Karpas-422 (cell line): ENCODE measurements at places on chromosomes 12 and 14. TPM values are rescaled to one million over a fixed set of nuclear protein-coding genes. Genes with fewer than 3 reads are reported as not detected.

- H3K36me3 ChIP-seq, result no peaks in the 10 kb centered on the region
- DNase-seq, result no peak
- no peaks in the 10 kb centered on the region for H3K4me1 ChIP-seq
- no peaks in the 10 kb centered on the region for H3K27me3 ChIP-seq
- no peak overlapping the region for H3K4me3 ChIP-seq
- no peak overlapping the region for H3K27ac ChIP-seq
These were observed 197.9 kb downstream of the SUDS3 start for GRCh38 chr12:118574288-118574687.

GRCh38 chr12:132872975-132873421 is 14.4 kb downstream of the CHFR start:
- no peak overlapping the region for H3K27ac ChIP-seq
- H3K36me3 ChIP-seq, result no peaks in the 10 kb centered on the region
- no peak for DNase-seq
- H3K4me1 ChIP-seq, result no peaks in the 10 kb centered on the region
- H3K4me3 ChIP-seq, result no peak overlapping the region

GRCh38 chr12:124673801-124674617 is 106.6 kb upstream of the NCOR2 start:
- no peaks in the 10 kb centered on the region for H3K27me3 ChIP-seq
- H3K36me3 ChIP-seq, result no peaks in the 10 kb centered on the region
- H3K4me1 ChIP-seq, result 0 out of 2 replicates have a peak, but pooled peaks cover 2% of the 10 kb centered on the region

DNA sequence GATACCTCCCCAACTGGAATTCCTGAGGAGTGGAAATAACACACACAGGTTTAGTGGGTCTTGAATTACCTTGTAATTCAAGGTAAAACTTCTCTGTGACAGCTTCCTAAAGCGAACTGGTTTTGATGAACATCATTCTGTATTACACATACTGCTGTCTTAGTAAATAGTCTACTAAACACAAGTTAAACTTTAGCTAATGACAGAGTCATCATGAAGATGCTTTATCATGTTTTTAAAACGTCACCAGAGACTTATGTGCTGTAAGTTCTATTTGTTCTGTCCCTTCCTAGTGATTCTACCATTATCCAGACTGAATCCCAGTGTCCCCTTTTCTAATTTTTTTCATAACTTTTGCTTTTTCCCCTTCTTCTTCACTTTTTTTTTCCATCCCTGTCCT is 11.6 kb upstream of the GXYLT1 start:
- H3K4me1 ChIP-seq, result peaks cover 24% of the 10 kb centered on the region
- no peak for DNase-seq
- no peaks in the 10 kb centered on the region for H3K27me3 ChIP-seq
- H3K4me3 ChIP-seq, result no peak overlapping the region

DNA sequence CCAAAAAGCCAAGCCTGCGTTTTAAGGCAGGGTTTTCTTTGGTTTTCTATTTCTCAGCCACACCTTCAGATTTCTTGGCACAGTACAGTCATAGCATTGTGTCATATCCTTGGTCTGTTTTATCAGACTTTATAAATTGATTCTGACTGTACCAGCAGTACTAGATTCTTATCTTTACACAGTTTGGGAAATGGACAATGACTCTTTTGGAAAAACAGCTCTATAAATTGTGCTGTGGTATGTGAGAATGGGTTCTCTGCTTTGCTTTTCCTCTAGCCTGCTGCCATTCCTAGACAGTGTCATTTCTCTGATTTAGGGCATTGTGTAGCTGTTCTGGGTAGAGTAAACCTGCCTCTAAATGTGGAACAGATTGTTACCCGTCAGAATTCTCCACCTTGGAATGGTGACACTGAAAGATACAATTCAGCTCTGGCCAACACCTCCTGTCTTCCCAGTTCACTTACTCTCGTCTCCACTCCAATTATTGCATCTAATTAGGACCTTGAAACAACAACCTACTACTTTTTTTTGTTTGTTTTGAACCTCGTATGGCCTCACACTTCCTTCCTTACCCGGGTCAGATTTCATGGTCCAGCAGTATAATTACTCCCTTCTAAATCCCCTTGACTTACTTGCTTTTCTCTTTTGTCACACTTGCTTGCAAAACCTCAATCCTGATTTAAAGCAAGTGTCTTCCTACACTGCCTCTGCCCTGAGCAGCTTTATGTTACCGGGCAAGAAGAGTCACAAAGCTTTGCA is 226.3 kb downstream of the ERC1 start:
- peaks cover 17% of the 10 kb centered on the region for H3K4me1 ChIP-seq
- H3K27me3 ChIP-seq, result no peaks in the 10 kb centered on the region
- H3K4me3 ChIP-seq, result no peak overlapping the region

Gene PLEKHD1
- total RNA-seq, result 0.41 TPM in 1 of 2 replicates, not detected in the other

GRCh38 chr14:100604709-100605108 is 17.5 kb upstream of the BEGAIN start:
- H3K27me3 ChIP-seq, result 0 out of 2 replicates have a peak, but pooled peaks cover 2% of the 10 kb centered on the region
- no peaks in the 10 kb centered on the region for H3K36me3 ChIP-seq
- no peaks in the 10 kb centered on the region for H3K4me1 ChIP-seq

Gene POLE2
- 21.0 and 51.0 TPM in 2 replicates for total RNA-seq

DNA sequence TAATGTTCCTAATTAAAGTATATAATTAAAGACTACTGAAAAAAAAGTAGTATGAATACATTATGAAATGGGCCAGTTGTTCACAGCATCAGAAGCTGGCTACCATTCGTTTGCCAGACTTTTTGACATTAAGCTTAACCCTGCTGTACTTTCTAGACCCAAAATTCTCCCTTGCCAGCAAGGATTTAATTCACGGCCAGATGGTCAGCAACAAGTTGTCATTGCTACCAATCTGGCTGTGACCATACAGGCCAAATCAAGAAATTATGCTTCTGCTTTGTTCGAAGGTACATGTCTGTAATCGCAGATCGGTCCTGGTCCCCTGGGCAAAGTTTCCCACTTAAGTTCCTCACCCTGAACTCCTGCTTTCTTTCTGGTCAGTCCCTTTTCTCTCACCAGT is 217.7 kb upstream of the ATXN7L3B start:
- no peak for DNase-seq
- no peak overlapping the region for H3K4me3 ChIP-seq
- H3K36me3 ChIP-seq, result no peaks in the 10 kb centered on the region
- no peak overlapping the region for H3K27ac ChIP-seq
- H3K27me3 ChIP-seq, result no peaks in the 10 kb centered on the region

Gene CMTM5
- total RNA-seq, result not detected in 2 replicates

GRCh38 chr12:122312926-122313325 is 46.6 kb upstream of the VPS33A start:
- no peak overlapping the region for H3K4me3 ChIP-seq
- no peaks in the 10 kb centered on the region for H3K27me3 ChIP-seq
- peaks cover 22% of the 10 kb centered on the region for H3K4me1 ChIP-seq
- H3K27ac ChIP-seq, result no peak overlapping the region
- no peaks in the 10 kb centered on the region for H3K36me3 ChIP-seq
- no peak for DNase-seq

Gene CLEC4C
- total RNA-seq, result not detected in 2 replicates

DNA sequence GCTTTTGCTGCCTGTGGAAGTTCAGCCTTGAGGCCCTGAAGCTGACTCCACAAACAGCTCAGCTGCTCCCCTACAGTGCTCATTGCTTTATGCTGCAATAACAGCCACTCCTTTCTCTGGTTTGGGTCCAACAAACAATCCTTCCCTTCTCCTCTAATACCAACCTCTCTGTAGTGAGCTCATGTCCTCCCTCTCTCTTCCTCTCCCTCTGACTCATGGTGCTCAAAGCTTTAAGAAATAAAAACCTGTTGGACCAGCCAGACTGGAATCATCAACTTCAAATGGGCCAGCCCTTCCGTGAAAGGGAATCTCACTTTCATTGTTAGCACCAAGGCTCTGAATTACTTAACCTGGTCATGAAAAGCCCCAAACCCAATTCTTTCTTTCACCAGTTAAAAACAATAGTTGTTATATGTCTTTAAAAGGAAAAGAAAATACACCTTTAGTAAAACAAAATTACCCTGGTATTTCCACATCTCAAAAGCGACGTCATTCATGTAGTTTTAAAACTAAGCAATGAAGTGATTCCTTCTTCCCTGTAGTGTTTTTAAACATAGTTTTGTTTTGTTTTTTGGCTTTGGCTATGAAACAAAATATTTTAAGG is 126.4 kb downstream of the DUSP6 start:
- DNase-seq, result no peak
- no peaks in the 10 kb centered on the region for H3K27me3 ChIP-seq
- H3K27ac ChIP-seq, result no peak overlapping the region
- no peaks in the 10 kb centered on the region for H3K36me3 ChIP-seq
- H3K4me3 ChIP-seq, result no peak overlapping the region

GRCh38 chr12:90029317-90029716 is 320.7 kb upstream of the ATP2B1 start:
- no peaks in the 10 kb centered on the region for H3K4me1 ChIP-seq
- DNase-seq, result no peak
- no peaks in the 10 kb centered on the region for H3K36me3 ChIP-seq
- no peaks in the 10 kb centered on the region for H3K27me3 ChIP-seq

DNA sequence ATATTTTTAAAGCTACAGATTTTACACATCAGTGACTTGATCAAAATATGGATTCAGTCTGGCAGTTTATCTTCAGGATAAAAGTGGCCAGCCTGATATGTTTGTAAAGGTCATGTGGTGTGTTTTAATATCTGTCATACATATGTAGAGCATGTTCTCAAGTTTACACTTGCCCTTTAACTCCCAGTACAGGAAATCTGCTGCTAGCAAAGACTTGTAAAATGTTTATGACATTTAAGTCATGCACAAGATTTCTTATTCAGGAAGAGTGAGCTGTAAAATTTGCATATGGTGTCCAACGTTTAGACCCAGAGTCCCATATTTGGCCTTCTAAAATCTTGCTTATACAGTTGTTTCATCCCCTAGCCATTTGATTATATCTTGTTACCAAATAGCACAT is 197.5 kb upstream of the FLRT2 start:
- DNase-seq, result no peak
- H3K4me3 ChIP-seq, result no peak overlapping the region
- no peak overlapping the region for H3K27ac ChIP-seq
- H3K4me1 ChIP-seq, result no peaks in the 10 kb centered on the region
- H3K36me3 ChIP-seq, result no peaks in the 10 kb centered on the region

GRCh38 chr14:103101963-103102688 is 7.6 kb downstream of the EXOC3L4 start:
- no peaks in the 10 kb centered on the region for H3K36me3 ChIP-seq
- H3K27me3 ChIP-seq, result no peaks in the 10 kb centered on the region
- DNase-seq, result no peak
- H3K4me3 ChIP-seq, result no peak overlapping the region
- no peak overlapping the region for H3K27ac ChIP-seq

DNA sequence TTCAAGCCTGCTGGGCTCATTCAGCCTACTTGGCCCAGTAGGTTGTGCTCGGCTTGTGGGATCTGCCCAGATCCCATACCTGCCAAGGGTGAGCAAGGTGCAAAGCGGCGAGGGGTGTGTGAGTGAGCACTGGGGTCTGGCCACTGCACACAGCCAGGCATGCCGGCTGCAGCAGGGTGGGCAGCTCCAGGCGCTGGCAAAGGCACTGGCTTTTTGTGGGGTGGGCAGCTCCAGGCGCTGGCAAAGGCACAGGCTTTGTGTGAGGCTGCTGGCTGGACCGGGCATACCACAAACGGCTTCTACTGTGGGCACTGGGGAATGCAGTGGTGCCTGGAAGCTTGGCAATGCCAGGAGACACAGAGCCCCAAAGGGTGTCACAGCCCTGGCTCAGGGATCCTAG is 137.4 kb downstream of the SLC16A7 start:
- H3K27ac ChIP-seq, result no peak overlapping the region
- peaks cover 13% of the 10 kb centered on the region for H3K4me1 ChIP-seq
- no peak for DNase-seq
- no peak overlapping the region for H3K4me3 ChIP-seq

Gene TTC6
- not detected in 2 replicates for total RNA-seq

GRCh38 chr14:64714432-64715025 is 10.3 kb downstream of the PLEKHG3 start:
- H3K4me3 ChIP-seq, result no peak overlapping the region
- H3K4me1 ChIP-seq, result no peaks in the 10 kb centered on the region
- DNase-seq, result no peak
- peaks cover 7% of the 10 kb centered on the region; the same call in 1 of the 2 replicates for H3K27me3 ChIP-seq

DNA sequence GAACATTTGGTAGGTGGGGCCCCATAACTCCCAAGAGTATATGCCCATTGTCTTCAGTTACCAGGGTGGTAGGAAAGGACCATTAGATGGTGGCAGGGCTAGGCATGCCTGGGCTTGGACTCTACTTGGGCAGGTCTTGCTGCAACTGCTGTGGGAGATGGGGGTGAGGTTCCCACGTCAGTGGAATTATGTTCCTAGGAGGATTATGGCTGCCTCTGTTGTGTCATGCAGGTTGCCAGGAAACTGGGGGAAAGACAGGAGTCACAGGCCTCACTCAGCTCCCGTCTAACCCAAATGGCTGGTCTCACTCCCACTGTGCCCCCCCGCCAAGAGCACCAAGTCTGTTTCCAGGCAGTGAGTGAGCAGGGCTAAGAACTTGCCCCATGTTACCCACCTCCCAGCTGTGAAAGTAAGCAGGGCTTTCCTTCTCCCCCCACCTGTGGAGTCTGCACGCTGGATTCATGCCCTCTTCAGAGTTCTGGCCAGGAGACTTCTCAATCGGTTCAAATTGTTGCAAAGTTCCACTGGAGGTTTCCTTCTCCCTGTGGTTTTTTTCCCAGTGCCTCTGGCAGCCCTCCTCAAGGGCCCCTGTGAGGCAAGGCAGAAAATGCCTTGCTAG is 337.5 kb downstream of the CCDC91 start:
- H3K27me3 ChIP-seq, result no peaks in the 10 kb centered on the region
- no peaks in the 10 kb centered on the region for H3K4me1 ChIP-seq
- no peak overlapping the region for H3K27ac ChIP-seq
- no peak for DNase-seq
- no peaks in the 10 kb centered on the region for H3K36me3 ChIP-seq
- no peak overlapping the region for H3K4me3 ChIP-seq

DNA sequence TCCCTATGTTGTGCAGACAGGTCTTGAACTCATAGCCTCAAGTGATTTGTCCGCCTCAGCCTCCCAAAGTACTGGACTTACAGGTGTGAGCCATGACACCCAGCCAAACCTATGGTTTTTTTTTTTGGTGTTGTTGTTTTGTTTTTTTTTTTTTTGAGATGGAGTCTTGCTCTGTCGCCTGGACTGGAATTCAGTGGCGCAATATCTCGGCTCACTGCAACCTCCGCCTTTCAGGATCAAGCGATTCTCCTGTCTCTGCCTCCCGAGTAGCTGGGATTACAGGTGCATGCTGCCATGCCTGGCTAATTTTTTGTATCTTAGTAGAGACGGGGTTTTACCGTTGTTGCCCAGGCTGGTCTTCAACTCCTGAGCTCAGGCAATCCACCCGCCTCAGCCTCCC is 11.3 kb upstream of the RCOR1 start:
- no peak overlapping the region for H3K4me3 ChIP-seq
- 0 out of 2 replicates have a peak, but pooled peaks cover 3% of the 10 kb centered on the region for H3K27me3 ChIP-seq
- no peak overlapping the region for H3K27ac ChIP-seq
- H3K36me3 ChIP-seq, result no peaks in the 10 kb centered on the region
- DNase-seq, result no peak

Gene KLHL33
- total RNA-seq, result not detected in 2 replicates

- DNase-seq, result no peak
- no peak overlapping the region for H3K4me3 ChIP-seq
- no peaks in the 10 kb centered on the region for H3K27me3 ChIP-seq
- H3K36me3 ChIP-seq, result no peaks in the 10 kb centered on the region
- H3K4me1 ChIP-seq, result no peaks in the 10 kb centered on the region
- H3K27ac ChIP-seq, result no peak overlapping the region
These were observed 97.3 kb upstream of the RBM19 start for GRCh38 chr12:114063435-114063834.
